ENCODE measurements at places on chromosomes 3 and 15.

DNA sequence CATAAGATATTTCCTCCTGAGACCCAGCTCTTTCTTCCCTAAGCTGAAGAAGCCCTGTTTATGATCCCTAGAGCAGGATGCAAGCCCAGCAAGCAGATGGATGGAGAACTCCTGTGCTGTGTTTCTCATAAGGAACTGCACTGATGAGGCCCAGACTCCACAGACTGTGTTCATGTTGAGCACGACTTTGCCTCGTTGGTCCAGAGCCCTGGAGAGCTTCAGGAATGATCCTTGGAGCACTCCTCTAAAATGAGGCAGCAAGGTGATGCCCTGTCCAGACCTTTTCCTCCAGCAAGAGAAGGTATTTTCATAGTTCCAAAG is 83.8 kb downstream of the MYLK start:
- DNase-seq = no peak

DNA sequence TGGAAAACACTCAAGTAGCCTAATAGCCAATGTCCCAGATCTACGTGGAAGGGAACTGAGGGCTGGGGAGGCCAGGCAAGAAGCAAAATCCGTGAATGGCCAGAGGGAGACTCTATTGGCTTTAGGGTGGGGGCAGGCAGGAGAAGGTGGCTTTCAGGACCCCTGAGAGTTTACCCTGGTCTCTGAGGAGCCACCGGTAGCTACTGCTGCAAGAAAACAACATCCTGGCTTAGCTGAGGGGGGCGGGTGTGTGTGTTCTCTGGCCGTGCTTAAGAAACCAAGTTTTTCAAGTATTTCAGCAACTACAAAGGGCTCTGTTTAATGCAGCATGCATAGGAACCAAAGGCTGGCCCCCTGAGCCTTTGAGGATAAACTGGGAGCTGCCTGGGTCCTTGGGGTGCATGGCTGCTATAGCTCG is 47.6 kb upstream of the TRPM1 start:
- DNase-seq = no peak

DNA sequence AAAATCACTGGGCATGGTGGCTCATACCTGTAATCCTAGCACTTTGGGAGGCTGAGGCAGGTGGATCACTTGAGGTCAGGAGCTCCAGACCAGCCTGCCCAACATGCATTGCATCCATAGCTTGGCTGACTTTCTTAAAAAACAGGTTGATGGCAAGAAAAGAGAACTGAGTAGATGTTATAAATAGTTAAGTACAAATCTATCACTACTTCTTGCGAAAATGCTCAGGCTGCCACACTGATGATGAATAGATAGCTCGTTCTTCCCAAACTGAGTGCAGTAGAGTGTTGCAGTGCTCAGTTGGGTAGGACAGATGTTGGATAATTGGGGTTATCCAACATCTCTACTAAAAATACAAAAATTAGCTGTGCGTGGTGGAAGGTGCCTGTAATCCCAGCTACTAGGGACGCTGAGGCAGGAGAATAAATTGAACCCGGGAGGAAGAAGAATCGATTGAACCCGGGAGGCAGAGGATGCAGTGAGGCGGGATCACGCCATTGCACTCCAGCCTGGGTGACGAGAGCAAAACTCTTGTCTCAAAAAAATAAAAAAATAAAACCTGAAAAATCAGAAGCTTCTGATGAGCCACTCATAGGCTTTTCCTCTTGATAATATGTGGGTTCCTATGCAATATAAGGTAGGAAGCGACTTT is 1.2 kb downstream of the BTLA start:
- DNase-seq = no peak

- DNase-seq = no peak
Measured at GRCh38 chr3:14262212-14262611, 83.6 kb downstream of the LSM3 start.

- no peak for DNase-seq
Measured at GRCh38 chr15:34993412-34993811, 5.3 kb upstream of the ZNF770 start.

DNA sequence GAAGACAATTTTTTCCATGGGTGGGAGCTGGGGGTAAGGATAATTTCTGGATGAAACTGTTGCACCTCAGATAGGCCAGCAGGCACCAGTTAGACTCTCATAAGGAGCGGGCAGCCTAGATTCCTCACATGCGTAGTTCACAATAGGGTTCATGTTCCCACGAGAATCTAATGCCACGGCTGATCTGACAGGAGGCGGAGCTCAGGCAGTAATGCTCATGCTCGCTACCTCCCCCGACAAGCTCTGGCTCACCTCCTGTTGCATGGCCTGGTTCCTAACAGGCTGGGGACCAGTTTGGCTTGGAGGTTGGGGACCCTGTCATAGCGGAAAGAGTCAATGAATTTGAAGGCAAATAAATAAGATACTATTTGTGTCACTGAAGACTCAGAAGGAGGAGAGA is 105.5 kb downstream of the PLD1 start:
- no peak for DNase-seq

GRCh38 chr15:64507293-64507802 is 47.0 kb downstream of the ZNF609 start:
- peak; percentile 44 for DNase-seq

DNA sequence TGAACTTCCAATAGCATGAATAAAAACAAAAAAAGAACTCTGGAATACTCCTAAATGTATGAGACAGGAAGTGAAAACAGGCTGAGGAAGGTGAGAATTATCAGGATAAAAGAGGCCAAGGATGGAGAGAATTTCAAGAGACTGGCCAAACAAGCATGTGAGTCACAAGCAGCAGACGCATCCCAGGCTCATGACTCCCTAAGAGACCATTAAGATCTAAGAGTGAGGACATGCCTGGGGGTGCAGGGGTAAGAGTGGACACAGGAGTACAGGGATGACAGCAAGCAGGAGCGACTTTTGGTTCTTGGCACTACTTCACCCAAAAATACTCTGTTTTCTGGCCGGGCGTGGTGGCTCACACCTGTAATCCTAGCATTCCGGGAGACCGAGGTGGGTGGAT is 7.1 kb downstream of the SCAMP2 start:
- no peak for DNase-seq

GRCh38 chr3:140007911-140008869 is 73.2 kb downstream of the CLSTN2 start:
- no peak for DNase-seq
